Parietal lobe (tissue), 2 donors: ENCODE measurements at places on chromosomes 12 and 14. TPM values are rescaled to one million over a fixed set of nuclear protein-coding genes. Genes with fewer than 3 reads are reported as not detected.

HOXC5 gene
- total RNA-seq, result not detected

PTPRQ gene
- 1.6 TPM for total RNA-seq

ANG gene
- total RNA-seq, result 2.2 TPM

OAS3 gene
- total RNA-seq, result 2.8 TPM

LTBP2 gene
- total RNA-seq, result 0.94 TPM

LIN52 gene
- 18.2 TPM for total RNA-seq

ALG10B gene
- total RNA-seq, result 13.8 TPM

GPR162 gene
- total RNA-seq, result 57.0 TPM

NRL gene
- 2.2 TPM for total RNA-seq

IAPP gene
- not detected for total RNA-seq

ST8SIA1 gene
- 44.1 TPM for total RNA-seq

GPR84 gene
- total RNA-seq, result not detected

PPP4R4 gene
- 1.6 TPM for total RNA-seq

TDRD9 gene
- total RNA-seq, result 1.9 TPM

ERP27 gene
- total RNA-seq, result not detected

GYS2 gene
- not detected for total RNA-seq

SLC38A4 gene
- 0.63 TPM for total RNA-seq

MANSC1 gene
- total RNA-seq, result 3.4 TPM

IL26 gene
- not detected for total RNA-seq

SMIM41 gene
- total RNA-seq, result not detected

BCDIN3D gene
- 7.2 TPM for total RNA-seq

AMN1 gene
- total RNA-seq, result 78.3 TPM

INHBC gene
- not detected for total RNA-seq

DLK1 gene
- not detected for total RNA-seq

ANKS1B gene
- 534 TPM for total RNA-seq

CDCA4 gene
- 12.5 TPM for total RNA-seq

LETMD1 gene
- 63.9 TPM for total RNA-seq

SRP54 gene
- total RNA-seq, result 71.4 TPM

DEGS2 gene
- total RNA-seq, result 0.31 TPM

SYCP3 gene
- total RNA-seq, result 1.3 TPM

FNTB gene
- 12.8 TPM for total RNA-seq

AKAP6 gene
- 256 TPM for total RNA-seq

OR6C2 gene
- total RNA-seq, result not detected

NRXN3 gene
- total RNA-seq, result 106 TPM

CFAP251 gene
- 13.1 TPM for total RNA-seq

KERA gene
- 0.31 TPM for total RNA-seq

RND1 gene
- 29.1 TPM for total RNA-seq

WNT1 gene
- total RNA-seq, result not detected

COCH gene
- 36.9 TPM for total RNA-seq

AMHR2 gene
- not detected for total RNA-seq

PLA2G1B gene
- not detected for total RNA-seq

ZNF385A gene
- 2.8 TPM for total RNA-seq

PMEL gene
- total RNA-seq, result not detected

SLC5A8 gene
- total RNA-seq, result 2.8 TPM

PRIMA1 gene
- total RNA-seq, result not detected

ANO2 gene
- 4.4 TPM for total RNA-seq

VRTN gene
- total RNA-seq, result not detected

PUS1 gene
- total RNA-seq, result 15.3 TPM

CDCA3 gene
- total RNA-seq, result 4.1 TPM

ANO4 gene
- 77.3 TPM for total RNA-seq

B4GALNT3 gene
- total RNA-seq, result 4.7 TPM

AKAP5 gene
- total RNA-seq, result 19.1 TPM

PPFIA2 gene
- 338 TPM for total RNA-seq

GSG1 gene
- not detected for total RNA-seq

PROX2 gene
- total RNA-seq, result not detected

ZDHHC22 gene
- 14.7 TPM for total RNA-seq
